Left lung (tissue), 14 donors: ENCODE measurements at places on chromosomes 7 and 10. TPM values are rescaled to one million over a fixed set of nuclear protein-coding genes. Genes with fewer than 3 reads are reported as not detected.

GRCh38 chr10:3470191-3470590 lies 297.6 kb upstream of the PITRM1 start:
- DNase-seq, result no peak

CCL26 gene
- polyA plus RNA-seq, result not detected

- no peak for DNase-seq
These were observed 24.7 kb upstream of the HSPA12A start for GRCh38 chr10:116766837-116767634.

DNA sequence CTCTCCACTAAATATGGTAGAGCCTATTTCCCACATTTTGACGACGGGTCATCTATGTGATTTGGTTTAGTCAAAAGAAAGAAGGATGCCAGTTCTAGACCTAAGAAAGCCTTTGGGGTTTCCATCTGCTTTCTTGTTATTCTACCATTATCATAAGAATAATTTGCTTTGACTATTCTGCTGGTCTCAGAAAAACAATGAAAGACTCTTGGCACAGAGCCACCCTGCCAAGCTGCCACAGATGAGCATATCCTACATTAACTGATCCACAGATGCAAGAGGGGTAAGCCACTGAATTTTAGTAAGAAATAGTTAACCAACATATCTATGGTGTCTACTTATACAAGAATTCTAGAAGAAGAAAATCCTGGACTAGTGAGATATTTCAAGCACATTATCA lies 158.6 kb upstream of the MAGI2 start:
- DNase-seq, result no peak

EDRF1 gene
- polyA plus RNA-seq, result 62.0 TPM

DNA sequence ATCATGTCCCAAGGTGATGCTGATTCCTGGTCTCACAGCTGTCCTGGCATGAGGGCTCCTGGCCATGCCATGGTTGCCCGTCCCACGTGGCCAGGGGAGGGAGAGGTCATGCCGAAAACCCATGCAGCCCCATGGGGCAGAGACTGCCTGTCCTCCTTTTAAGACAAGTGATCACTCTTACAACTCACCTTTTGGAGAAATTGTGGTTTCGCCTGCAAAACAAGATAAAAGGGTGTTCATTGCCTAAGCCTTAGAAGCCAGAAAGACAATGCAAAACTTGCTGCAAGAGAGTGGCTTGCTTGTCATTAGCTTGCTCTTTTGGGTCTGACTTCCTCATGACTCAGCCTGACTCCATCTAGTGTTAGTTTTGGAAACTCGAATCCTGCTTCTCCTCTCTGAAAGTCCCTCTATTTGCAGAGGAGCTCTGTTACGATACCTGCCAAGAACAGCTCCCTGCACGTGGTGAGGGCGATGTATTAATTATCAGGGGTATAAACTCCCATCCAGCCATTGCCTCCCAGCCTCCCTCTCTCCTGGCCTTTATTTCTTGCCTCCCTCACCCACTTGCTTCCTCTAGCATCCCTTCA lies 26.7 kb downstream of the TMEM273 start:
- peak; percentile 68 for DNase-seq

AKR1C8 gene
- not detected for polyA plus RNA-seq

- DNase-seq, result no peak
These were observed 130.4 kb upstream of the KCNMA1 start for GRCh38 chr10:77768039-77768438.

TBX20 gene
- not detected for polyA plus RNA-seq
